ENCODE measurements at places on chromosomes 2 and 18. TPM values are rescaled to one million over a fixed set of nuclear protein-coding genes. Genes with fewer than 3 reads are reported as not detected.

GRCh38 chr2:225590932-225591331 lies 191.4 kb downstream of the NYAP2 start:
- no peak overlapping the region for H3K4me3 ChIP-seq
- no peak for DNase-seq
- no peaks in the 10 kb centered on the region for H3K4me1 ChIP-seq
- H3K27me3 ChIP-seq = no peaks in the 10 kb centered on the region
- no peak overlapping the region for H3K27ac ChIP-seq

GRCh38 chr2:174076040-174076439 lies 110.9 kb upstream of the SP3 start:
- no peak overlapping the region for H3K4me3 ChIP-seq
- H3K27me3 ChIP-seq = no peaks in the 10 kb centered on the region
- no peak for DNase-seq
- no peaks in the 10 kb centered on the region for H3K4me1 ChIP-seq
- no peak overlapping the region for H3K27ac ChIP-seq

Gene CLEC4F
- total RNA-seq = not detected

GRCh38 chr2:233966388-233966787 lies 49.2 kb downstream of the TRPM8 start:
- peaks cover 6% of the 10 kb centered on the region for H3K4me1 ChIP-seq
- H3K27ac ChIP-seq = no peak overlapping the region
- H3K4me3 ChIP-seq = no peak overlapping the region
- H3K27me3 ChIP-seq = no peaks in the 10 kb centered on the region
- DNase-seq = no peak

- H3K4me1 ChIP-seq = no peaks in the 10 kb centered on the region
- no peaks in the 10 kb centered on the region for H3K36me3 ChIP-seq
- H3K27ac ChIP-seq = no peak overlapping the region
- no peak for DNase-seq
- H3K27me3 ChIP-seq = peaks cover 4% of the 10 kb centered on the region
Measured at GRCh38 chr18:69529151-69529550, 128.5 kb downstream of the DOK6 start.

DNA sequence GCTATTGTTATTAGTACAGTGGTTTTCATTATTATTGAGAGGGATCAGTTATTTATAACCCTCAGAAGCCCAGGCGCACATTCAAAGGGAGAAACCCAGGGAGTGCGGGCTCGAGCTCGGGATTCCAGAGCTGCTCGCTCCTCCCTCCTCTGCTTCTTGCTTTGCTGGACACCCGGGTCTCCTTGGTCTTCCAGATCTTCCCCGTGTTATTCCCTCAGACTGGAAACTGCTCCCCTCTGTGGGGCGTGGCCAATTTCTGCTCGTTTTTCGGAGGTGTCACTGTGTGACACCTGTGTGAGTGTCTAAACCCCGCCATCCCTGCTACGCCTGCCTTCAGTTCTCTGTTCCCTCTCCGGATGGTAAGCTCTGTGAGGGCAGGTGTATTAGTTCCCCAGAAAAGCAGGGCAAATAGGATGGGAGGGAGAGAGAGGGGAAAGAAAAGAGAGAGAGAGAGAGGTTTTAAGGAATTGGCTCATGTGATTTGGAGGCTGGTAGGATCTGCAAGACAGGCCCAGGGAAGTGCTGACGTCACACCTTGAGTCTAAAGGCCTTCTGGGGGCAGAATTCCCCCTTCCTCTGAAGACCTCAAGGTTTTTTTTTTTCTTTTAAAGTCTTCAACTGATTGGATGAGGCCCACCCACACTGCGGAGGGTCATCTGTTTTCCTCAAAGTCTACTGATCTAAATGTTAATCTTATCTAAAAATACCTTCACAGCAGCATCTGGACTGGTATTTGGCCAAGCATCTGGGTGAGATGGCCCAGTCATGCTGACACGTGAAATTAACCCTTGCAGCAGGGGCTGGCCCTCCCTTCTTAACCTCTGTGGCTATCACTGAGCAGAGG lies 457.3 kb upstream of the ID2 start:
- no peak overlapping the region for H3K4me3 ChIP-seq
- DNase-seq = no peak
- H3K36me3 ChIP-seq = no peaks in the 10 kb centered on the region
- H3K27ac ChIP-seq = no peak overlapping the region
- H3K27me3 ChIP-seq = no peaks in the 10 kb centered on the region

DNA sequence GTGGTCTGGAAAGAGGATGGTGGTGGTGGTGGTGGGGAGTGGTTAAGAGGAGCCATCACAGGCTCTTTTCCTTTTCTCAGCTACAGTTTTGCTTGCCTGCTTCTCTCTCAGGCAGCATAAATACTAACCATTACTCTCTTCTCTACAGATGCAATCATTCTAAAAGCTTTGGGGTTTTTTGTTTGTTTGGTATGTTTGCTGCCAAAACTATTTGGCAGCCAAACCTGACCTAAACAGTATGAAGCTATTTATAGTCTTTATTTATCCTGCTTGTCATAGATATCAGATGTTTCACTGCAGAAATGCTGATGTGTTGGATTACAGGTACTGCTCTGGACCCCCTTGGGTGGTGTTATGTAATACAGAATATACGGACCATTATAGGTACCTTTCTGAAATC lies 15.3 kb downstream of the SIX3 start:
- H3K27ac ChIP-seq = no peak overlapping the region
- H3K4me1 ChIP-seq = peaks cover 10% of the 10 kb centered on the region
- no peak for DNase-seq
- H3K36me3 ChIP-seq = no peaks in the 10 kb centered on the region

DNA sequence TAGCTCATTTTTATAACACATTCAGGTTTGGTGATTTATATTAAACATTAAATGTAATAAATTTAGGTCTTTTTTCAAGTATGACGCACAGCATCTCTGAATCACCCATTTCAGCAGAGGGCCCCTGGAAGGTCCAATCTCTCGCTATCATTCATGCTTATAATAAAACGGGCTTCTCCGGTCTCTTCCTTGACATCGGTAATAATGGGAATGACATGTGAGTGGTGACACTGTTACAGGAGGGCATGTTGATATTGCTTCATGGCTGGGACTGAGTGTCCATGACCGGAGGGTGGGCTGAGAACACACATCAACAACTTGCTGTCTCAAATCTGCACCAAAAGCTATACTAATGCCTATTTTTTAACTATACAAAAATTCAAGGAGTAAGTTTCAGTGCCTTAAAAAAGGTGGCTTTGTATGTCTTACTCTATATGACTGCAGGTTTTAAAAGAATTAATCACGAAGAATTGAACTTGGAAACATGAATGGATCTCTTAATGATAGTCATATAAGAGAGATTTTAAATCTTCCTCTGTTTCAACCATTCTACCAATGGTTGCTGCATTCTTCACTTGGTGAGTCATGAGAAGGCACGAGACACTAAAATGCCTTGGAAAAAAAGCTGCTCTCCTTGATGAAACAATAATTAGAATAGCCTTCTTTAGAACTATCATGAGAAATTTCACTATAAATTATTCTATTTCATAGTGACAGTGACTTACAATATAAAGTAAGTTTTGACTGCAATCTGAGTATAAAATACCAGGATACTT lies 101.9 kb upstream of the NRP2 start:
- DNase-seq = no peak
- no peaks in the 10 kb centered on the region for H3K36me3 ChIP-seq
- H3K4me3 ChIP-seq = no peak overlapping the region
- H3K4me1 ChIP-seq = no peaks in the 10 kb centered on the region
- H3K27me3 ChIP-seq = no peaks in the 10 kb centered on the region

- no peak overlapping the region for H3K4me3 ChIP-seq
- H3K36me3 ChIP-seq = no peaks in the 10 kb centered on the region
- no peaks in the 10 kb centered on the region for H3K27me3 ChIP-seq
- H3K4me1 ChIP-seq = no peaks in the 10 kb centered on the region
- no peak for DNase-seq
Measured at GRCh38 chr18:36461551-36461987, 164.1 kb downstream of the FHOD3 start.

Gene RNU2-63P
- total RNA-seq = 28.7 TPM
